ENCODE measurements at places on chromosomes 3 and 15. TPM values are rescaled to one million over a fixed set of nuclear protein-coding genes. Genes with fewer than 3 reads are reported as not detected.

The CFAP100 gene
- not detected for total RNA-seq

The CCDC13 gene
- total RNA-seq: 0.90 TPM

The CD200R1 gene
- total RNA-seq: 1.8 TPM

The SCN5A gene
- total RNA-seq: 1.8 TPM

The RNF111 gene
- 42.0 TPM for total RNA-seq

The DUOX1 gene
- 7.2 TPM for total RNA-seq

DNA sequence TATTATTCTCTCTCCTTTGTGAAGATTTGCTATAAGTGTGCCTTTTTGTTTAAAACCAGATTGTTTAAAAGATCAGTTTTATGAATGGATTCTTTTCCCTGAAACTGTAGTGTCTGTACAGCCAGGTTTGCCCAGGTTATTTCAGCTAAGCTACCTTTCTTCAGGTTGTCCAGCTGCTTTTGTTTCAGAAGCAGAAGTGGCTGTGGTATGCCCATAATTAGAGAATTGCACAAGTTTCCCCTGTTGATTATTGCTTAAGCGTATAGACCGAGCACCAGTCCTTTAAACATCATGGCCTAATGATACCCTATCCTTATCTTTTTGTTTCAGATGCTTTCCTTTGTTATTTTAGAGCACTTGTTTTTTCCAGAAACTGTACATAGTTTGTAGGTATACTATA is 10.2 kb downstream of the ASB7 start:
- H3K36me3 ChIP-seq: peaks cover 18% of the 10 kb centered on the region
- H3K27ac ChIP-seq: no peak overlapping the region
- H3K4me3 ChIP-seq: no peak overlapping the region
- no peak for DNase-seq

DNA sequence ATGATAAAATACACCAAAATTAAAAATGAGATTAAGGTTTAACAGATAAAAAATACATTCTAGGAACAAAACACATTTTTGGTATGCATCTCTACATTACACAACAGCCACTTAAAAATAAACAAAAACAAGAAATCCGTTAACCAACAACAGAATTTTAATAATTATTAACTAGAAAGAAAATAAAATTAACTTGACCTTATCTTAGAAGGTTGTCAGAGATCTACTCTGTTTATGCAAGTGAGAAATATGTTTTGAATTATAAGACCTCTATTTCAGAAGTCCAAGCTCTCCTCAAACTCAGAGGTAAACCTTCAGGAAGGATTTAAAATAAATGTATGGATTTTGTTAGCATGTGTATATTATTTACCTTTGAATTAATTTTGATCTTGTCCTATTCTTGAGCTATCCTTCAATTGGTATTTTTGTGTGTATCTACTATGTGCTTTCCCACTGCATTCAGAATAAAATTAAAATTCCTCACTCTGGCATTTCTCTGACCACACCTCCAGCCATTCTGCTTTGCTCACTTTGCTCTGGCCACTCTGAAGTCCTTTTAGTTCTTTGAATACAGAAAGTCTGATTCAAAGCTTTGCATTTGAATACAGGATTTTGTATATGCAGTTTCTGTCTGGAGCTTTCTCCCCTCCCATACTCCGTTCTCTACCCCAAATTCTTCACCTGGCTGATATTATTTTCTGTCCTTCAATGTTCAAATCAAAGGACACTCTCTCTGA is 352.0 kb downstream of the ZBTB20 start:
- no peaks in the 10 kb centered on the region for H3K36me3 ChIP-seq
- DNase-seq: no peak
- no peaks in the 10 kb centered on the region for H3K4me1 ChIP-seq
- no peaks in the 10 kb centered on the region for H3K27me3 ChIP-seq
- H3K4me3 ChIP-seq: no peak overlapping the region

DNA sequence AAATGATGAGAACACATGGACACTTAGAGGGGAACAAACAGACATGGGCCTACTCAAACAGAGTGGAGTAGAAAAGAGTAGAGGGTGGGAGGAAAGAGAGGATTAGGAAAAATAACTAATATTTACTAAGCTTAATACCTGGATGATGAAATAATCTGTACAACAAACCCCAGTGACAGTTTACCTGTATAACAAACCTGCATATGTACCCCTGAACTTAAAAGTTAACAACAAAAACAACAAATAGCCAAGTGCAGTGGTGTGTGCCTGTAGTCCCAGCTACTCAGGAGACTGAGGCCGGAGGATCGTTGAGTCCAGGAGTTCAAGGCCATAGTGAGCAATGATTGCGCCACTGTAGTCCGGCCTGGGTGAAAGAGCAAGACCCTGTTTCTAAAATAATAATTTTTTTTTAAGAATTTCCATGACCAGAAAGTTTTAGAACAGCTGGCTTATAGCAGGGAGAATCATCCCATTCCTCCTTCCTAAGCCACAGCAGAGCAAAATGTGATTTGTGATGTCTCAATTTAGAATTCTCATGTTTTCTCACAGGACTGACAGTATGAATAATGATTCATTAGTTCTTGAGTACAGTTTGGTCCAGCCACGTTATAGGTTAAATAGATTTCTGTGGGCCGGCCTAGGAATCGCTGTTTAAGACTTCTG is 150.0 kb downstream of the ZNF609 start:
- no peak for DNase-seq
- H3K4me1 ChIP-seq: peaks cover 15% of the 10 kb centered on the region
- no peaks in the 10 kb centered on the region for H3K27me3 ChIP-seq
- no peaks in the 10 kb centered on the region for H3K36me3 ChIP-seq

DNA sequence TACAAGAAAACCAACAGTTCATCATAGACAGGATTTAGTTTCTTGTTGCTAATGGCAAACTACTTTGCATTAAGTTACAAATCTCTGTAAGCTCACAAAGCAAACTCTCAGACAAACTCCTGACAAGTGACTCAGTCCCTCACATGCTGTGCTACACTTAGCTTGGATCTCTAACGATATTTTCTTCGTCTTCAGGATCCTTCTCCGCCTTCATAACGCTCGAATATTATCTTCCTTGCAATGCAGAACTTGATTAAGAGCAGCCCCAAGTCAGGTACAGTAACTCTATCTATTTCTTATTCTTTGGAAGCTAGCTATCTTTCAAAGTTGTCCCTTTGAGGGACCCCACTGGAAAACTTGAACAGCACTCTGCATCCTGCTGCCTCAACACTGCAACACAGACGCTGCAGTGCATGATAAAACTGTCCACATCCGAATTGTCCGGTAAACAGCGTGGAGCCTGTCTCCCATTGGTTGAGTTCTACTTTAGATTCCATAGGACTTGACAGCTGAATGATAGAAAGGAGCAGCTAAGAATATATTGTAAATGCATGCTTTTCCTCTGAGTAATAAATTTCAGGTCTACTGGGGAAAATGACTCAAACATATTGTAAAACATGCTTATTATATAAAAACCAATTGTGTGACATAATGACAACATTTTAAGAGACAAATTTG is 61.3 kb downstream of the UACA start:
- no peak for DNase-seq
- H3K36me3 ChIP-seq: peaks cover 2% of the 10 kb centered on the region
- H3K27ac ChIP-seq: peak overlapping the region; percentile 94
- H3K27me3 ChIP-seq: no peaks in the 10 kb centered on the region
- H3K4me3 ChIP-seq: peak overlapping the region; percentile 70
- peaks cover 63% of the 10 kb centered on the region for H3K4me1 ChIP-seq

GRCh38 chr15:90881978-90882721 is 2.2 kb upstream of the FES start:
- H3K27ac ChIP-seq: no peak overlapping the region
- DNase-seq: no peak
- peaks cover 18% of the 10 kb centered on the region for H3K36me3 ChIP-seq

DNA sequence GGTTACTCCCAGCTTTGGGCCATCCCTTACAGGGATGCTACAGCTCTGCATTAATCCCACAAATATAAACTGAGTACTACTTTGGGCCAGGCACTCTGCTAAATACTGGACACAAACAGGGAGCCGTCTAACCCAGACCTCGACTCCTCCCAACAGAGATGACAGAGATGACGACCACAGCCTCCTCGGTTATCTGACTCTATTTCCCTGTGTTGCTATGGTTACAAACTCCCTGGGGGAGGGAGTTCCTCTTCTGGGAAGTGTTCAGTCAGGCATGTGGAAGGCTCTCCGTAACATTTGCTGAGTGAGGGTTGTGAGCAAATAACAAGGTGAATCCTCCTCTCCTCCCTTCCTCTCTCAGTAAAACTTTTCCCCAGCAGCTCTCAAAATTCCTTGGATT is 6.7 kb upstream of the CMTM7 start:
- H3K27me3 ChIP-seq: no peaks in the 10 kb centered on the region
- no peaks in the 10 kb centered on the region for H3K36me3 ChIP-seq
- peaks cover 8% of the 10 kb centered on the region for H3K4me1 ChIP-seq

Data from mesothelial cell of epicardium (in vitro differentiated cells).